ENCODE measurements at places on chromosomes 11 and 22.
A peak's percentile ranks its signal among the peaks of the same experiment; 100 is the strongest.

- no peak for DNase-seq
Measured at GRCh38 chr11:83436855-83437254, 150.7 kb upstream of the CCDC90B start.

GRCh38 chr11:14310679-14311078 is 48.3 kb downstream of the RRAS2 start:
- no peak for DNase-seq

- no peak for DNase-seq
Measured at GRCh38 chr22:21970800-21971617, 11.6 kb downstream of the TOP3B start.

DNA sequence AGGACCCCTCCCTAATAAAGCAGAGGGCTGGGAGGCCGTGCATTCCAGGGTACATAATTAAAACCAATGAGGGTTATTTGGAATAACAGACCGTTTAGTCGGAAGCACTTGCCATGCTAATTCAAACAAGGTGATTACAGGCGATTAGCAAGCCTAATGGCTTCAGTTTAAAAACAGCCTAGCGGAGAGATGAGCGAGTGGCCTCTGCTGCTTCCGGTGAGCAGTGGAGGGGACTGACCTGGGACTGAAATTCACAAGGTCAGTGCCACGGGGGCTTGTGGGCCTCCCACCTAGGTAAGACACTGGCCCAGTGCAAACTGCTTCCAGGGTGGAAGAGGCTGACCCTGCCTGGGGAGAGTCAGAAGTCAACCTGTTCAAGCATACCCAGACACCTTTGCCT is 56.8 kb upstream of the ALX4 start:
- no peak for DNase-seq

- no peak for DNase-seq
Measured at GRCh38 chr11:71372693-71373657, 75.2 kb downstream of the DHCR7 start.

DNA sequence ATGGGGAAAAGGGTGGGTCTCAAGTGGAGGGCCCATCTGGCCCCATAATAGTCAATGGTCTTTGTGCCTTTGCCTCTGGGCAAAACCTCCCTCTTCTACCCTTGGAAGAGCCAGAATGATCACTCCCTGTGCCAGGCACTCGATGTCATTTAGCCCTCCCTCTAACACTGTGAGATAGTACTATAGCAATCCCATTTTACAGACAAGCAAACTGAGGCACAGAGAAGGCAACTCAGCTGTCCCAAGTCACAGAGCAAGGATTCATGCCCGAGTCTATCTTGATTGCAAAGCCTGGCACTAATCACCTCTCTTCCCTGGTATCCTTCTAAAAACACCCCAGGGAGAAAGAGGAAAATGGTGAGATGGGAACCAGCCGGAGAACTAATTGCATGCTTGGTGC is 76.4 kb downstream of the TP53I11 start:
- DNase-seq = no peak

DNA sequence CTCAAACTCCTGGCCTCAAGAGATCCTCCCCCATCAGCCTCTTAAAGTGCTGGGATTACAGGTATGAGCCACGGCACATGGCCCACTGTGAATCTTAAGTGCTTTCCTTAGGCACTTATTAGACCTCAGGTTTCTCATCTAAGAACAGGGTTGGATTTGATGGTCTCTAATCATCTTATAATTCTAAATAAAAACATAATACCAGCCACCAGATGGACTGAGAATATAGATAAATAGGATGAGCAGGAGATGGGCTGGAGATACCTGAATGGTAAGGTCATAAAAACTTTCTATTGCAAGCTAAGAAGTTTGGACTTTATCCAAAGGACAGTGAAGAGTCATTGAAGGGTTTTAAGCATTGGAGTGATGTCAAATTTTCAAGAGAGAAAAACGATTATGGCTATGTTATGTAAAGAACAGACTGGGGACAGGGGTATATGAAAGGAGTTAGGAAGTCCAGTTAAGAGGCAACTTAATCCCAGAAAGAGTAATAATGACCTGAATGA is 85.2 kb downstream of the RELT start:
- DNase-seq = no peak

- DNase-seq = peak; percentile 70
Measured at GRCh38 chr11:33835143-33835878, 56.6 kb downstream of the LMO2 start.

Data from SK-N-MC (cell line).